Naive B cell (primary cell): ENCODE measurements at places on chromosomes 1 and 21.

GRCh38 chr1:16145030-16145661 is 10.7 kb downstream of the EPHA2 start:
- DNase-seq, result no peak

- no peak for DNase-seq
Observed at GRCh38 chr1:206895325-206895724, 1.9 kb upstream of the IL24 start.

DNA sequence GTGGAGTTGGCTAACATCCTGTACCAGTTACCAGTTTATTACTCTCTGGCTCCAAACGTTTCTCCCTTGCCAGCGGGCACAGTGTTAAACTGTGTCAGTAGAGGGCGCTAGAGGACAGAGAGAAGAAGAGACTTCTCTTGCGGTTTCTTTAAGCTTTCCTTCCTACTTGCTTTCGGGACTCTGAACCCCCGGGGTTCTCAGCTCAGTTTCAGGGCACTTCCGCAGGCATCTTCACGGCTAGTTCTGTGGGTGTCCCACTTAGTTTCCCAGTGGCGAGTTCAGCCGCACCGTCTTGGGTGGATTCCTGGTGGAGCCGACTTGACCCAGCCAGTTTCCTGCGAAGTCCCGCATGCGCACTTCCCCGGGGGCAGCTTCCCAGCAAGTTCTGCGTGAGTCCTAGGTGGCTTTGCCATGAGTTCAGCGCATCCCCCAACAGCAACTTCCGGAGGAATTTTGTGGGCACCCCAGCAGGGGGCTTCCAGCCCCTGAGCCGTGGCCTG is 37.9 kb upstream of the BTG2 start:
- peak; percentile 84 for DNase-seq

GRCh38 chr1:198936371-198937083 is 297.7 kb downstream of the PTPRC start:
- DNase-seq, result no peak

- DNase-seq, result no peak
Observed at GRCh38 chr1:40983286-40983685, 3.8 kb downstream of the CTPS1 start.

DNA sequence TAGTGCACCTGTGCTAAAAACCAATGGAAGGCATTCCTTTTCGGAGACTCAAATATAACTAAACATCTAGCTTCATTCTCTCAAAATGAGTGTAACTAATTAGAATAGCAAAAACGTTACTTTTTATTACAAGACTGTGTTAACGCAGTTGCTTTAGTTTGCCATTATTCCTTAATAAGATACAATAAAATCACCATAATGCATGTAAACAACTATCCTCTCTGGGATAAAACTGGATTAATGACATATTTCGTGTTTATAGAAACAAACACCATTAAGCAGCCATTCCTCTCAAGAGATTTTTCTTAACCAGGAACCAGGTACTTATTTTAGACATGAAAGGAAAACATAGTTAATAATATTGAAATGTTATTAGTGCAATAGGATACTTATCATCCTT is 512.8 kb upstream of the B3GALT2 start:
- DNase-seq, result no peak

- DNase-seq, result no peak
Observed at GRCh38 chr1:180670681-180671080, 38.9 kb downstream of the XPR1 start.

DNA sequence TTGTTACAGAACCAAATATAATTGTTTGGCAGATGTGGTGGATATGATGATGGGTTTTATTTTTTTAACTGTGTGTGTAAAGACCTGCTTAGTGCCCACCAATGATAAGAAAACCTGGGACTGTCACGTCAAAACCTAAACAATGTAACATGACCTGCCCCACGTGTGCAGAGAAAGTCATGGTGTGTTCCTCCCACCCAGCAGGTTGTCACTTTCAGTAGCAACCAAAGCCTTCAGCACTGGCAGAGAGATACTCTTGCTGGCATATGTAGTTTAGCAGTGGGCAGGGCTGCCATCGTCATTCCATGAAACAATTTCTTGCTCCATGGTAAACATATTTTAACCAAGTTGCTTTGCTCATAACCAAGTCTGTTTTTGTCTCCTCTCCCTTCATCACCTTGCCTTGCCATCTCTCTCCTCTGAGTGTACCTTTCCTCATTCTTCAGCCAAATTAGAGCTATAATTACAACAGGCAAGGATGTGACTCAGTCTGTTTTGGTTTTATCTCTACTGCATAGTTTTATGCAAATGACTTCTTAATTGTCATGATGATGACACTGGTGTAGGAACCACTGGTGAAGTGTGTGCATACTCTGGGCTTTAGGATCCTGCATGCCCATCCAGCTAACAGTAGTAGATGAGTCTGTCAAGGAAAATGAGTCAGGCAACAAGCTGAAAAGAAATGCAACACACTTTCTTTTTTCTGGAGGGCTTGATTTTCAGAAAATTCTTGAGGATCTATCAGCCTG is 150.3 kb downstream of the EDEM3 start:
- DNase-seq, result no peak

DNA sequence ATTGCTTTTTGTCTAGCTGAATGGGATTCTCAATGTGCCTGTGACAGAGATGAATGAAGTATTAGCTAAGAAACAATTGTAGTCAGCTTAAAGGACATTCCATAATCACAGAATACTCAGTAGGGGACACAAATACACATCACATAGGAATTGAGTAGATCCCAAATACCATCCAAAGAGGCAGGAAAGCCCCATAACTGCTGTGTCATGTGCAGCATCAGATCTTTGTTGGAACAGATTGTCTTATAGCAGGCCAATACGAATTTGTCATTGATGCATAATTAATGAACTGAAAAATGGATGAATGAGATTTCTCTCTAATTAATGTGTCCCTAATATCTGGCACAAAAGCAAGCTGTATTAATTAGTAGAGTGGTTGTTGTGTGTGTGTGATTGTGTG is 82.3 kb upstream of the S1PR1 start:
- DNase-seq, result no peak

DNA sequence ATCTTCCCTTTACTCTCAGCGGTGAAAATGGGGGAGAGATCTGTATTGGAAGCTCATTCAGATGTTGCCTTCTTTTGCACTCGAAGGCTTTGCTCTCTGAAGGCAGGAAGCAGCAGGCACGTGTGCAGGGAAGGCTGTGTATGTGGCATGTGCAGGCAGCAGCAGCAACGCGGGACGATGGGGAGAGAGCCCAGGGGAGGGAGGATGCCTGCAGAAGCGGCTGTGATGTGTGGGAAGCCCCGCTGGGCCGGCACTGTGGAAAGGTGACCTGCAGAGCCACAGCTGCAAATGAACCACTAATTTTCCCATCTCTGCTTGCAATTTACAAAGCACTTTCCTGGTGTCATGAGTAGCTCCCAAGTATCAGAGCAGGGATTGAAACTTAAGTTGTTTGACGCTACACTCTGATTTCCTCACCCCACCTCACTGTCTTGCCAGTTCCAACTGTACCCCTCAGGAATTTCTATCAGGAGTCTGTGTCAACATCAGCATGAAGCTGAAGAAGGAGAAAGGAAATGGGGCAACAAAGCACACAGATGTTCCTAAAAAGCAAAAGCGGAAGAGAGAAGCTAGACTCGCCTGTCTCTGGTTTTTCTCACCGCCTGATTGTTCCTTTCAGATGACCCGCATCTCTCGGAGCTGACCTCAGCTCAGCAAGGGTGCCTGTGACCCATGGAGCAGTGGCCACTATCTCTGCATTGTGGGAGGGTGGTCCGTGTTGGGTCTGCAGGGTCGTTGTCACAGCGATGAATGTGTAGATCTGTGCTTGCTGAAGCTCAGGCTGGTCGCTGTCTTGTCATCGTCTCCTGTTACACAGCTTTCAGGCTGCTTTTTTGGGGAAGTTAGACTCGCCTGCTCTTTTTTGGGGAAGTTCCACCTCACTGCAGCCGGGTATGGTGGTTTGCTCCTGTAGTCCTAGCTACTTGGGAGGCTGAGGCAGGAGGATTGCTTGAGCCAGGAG is 156.1 kb downstream of the KIF26B start:
- DNase-seq, result peak; percentile 1

DNA sequence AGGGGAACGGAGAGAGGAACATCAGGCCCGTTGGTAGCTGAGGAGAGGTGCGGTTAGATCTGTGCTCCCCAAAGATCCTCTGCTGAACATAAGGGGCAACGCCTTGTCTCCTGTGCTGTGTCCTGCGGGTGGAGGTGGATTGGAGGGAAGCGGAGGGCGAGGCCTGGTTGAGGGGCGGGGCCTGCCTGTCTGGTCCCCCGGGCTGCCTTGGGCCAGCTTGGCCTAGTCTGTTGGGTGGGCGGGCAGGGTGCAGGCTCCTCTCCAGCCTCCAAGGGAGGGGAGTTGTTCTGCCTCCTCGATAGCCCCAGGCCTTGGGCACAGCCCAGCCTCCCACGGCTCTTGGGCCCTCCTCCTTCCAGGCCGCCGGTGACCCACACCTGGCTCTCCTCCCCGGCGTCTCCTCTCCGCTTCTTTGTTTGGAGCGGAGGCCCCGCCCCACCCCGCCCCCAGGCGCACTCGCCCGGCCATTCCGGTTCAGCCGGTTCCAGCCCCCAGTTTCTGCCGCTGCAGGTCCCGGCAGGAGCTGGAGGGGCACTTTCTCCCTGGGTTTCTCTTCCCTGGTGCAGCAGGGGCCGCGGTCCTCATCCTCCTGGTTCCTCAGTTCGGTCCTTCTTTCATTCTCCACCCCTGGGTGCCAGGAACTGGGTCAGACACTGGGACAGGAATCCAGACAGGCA is 19.4 kb downstream of the PTPRF start:
- no peak for DNase-seq

DNA sequence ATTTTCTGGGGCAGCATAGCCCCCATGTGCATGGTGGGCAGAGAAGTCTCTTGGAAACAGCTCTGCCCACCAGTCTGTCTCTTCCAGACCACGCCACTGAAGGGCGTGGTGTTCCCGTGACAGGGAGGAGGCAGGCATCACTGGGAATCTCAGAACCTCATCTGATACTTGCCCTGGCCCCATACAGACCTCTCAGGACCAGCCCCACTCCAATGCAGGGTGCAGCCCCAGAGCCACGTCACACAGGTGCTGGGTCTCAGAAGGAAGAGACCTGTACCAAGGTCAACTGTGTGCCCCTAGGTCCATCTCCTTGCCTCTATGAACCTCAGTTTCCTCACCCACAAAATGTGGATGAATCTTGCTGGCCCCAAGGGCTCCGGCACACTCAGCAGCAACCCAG is 7.3 kb downstream of the RAP1GAP start:
- no peak for DNase-seq

GRCh38 chr21:31409831-31410487 is 65.9 kb upstream of the TIAM1 start:
- DNase-seq, result no peak
